Left renal cortex interstitium (tissue), 4 donors: ENCODE measurements at places on chromosomes 3 and 15. TPM values are rescaled to one million over a fixed set of nuclear protein-coding genes. Genes with fewer than 3 reads are reported as not detected.

PLSCR5 gene
- not detected for polyA plus RNA-seq

SNURF gene
- 17.7 TPM for polyA plus RNA-seq

RTP1 gene
- not detected for polyA plus RNA-seq

MCTP2 gene
- polyA plus RNA-seq = 19.2 TPM

CYP8B1 gene
- 0.86 TPM for polyA plus RNA-seq

GRCh38 chr3:94928921-94929320 is 866.1 kb downstream of the NSUN3 start:
- DNase-seq = no peak

TADA3 gene
- 85.3 TPM for polyA plus RNA-seq
